Upper lobe of right lung (tissue), 1 donor: ENCODE measurements at places on chromosomes 6 and 20. TPM values are rescaled to one million over a fixed set of nuclear protein-coding genes. Genes with fewer than 3 reads are reported as not detected.

Gene FAXC
- 5.4 TPM for total RNA-seq

Gene UST
- 11.8 TPM for total RNA-seq

Gene GID8
- 27.4 TPM for total RNA-seq

GRCh38 chr6:125524356-125524755, 222.6 kb upstream of the HDDC2 start:
- no peaks in the 10 kb centered on the region for H3K4me1 ChIP-seq
- peaks cover 9% of the 10 kb centered on the region for H3K27me3 ChIP-seq
- DNase-seq = no peak
- no peak overlapping the region for H3K27ac ChIP-seq
- no peaks in the 10 kb centered on the region for H3K36me3 ChIP-seq

- peaks cover 40% of the 10 kb centered on the region for H3K36me3 ChIP-seq
- no peaks in the 10 kb centered on the region for H3K4me1 ChIP-seq
- H3K4me3 ChIP-seq = no peak overlapping the region
- H3K27ac ChIP-seq = no peak overlapping the region
- no peaks in the 10 kb centered on the region for H3K27me3 ChIP-seq
Observed at GRCh38 chr20:8000796-8001195, 18.8 kb downstream of the TMX4 start.

DNA sequence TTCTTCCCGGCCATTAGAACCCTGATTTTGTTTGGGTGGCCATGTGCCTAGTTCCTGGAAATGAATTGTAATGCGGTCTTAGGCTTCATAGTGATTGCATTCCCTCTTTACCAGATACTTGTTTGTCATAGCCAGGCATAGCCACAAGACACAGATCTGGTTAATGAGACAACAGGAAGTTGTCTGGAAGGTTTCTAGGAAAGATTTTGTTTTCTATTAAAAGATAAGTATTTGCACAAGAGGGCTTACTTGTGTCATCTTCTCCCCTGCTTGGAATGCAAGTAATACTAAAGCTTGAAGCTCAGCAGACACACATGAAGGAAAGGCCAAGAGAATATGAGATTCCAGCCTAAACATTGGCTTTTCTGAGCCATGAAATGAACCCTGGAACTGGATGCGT, 12.9 kb downstream of the FARS2 start:
- no peak overlapping the region for H3K27ac ChIP-seq
- H3K4me3 ChIP-seq = no peak overlapping the region
- H3K4me1 ChIP-seq = no peaks in the 10 kb centered on the region
- no peaks in the 10 kb centered on the region for H3K36me3 ChIP-seq

DNA sequence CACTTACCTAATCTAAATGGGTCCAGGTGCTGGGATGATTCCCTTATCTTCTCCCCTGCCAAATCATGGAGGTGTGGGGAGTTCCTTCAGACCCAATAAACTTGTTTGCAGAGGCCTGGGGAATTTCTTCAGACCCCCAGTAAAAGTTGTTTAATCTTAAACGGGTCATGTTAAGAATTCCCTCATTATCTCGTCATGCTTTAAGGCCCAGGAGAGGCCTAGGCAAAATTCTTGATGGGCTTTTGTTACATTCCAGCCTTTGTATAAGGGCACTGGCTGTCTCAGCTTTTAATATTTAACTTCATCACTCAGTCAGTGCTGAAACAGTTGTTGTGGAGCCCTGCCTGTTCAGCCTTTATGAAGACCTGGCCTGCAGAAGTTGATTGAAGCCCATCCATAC, 11.0 kb upstream of the SLC35B3 start:
- H3K36me3 ChIP-seq = no peaks in the 10 kb centered on the region
- H3K4me3 ChIP-seq = no peak overlapping the region
- H3K4me1 ChIP-seq = no peaks in the 10 kb centered on the region
- H3K27ac ChIP-seq = no peak overlapping the region

DNA sequence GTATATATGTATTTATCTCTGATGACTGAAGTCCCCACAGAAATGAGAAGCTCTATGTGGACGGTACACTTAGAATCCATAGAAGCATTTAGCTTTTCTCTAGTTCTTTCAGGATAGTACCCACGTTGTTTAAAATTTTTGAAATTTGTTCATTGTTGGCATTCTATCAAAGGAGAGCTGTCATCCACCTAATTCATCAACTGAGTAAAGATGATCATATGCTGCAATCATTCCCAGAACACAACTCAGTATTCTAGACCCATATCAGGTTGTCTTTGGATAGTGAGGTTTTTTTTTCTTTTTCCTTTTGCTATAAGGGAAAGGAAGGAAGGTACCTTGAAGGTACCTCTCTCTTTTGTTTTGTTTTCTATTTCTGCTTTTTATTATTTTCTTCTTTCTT, 9.3 kb downstream of the SERAC1 start:
- no peak overlapping the region for H3K4me3 ChIP-seq
- H3K36me3 ChIP-seq = no peaks in the 10 kb centered on the region
- DNase-seq = no peak
- H3K4me1 ChIP-seq = no peaks in the 10 kb centered on the region
- no peak overlapping the region for H3K27ac ChIP-seq
- H3K27me3 ChIP-seq = no peaks in the 10 kb centered on the region

DNA sequence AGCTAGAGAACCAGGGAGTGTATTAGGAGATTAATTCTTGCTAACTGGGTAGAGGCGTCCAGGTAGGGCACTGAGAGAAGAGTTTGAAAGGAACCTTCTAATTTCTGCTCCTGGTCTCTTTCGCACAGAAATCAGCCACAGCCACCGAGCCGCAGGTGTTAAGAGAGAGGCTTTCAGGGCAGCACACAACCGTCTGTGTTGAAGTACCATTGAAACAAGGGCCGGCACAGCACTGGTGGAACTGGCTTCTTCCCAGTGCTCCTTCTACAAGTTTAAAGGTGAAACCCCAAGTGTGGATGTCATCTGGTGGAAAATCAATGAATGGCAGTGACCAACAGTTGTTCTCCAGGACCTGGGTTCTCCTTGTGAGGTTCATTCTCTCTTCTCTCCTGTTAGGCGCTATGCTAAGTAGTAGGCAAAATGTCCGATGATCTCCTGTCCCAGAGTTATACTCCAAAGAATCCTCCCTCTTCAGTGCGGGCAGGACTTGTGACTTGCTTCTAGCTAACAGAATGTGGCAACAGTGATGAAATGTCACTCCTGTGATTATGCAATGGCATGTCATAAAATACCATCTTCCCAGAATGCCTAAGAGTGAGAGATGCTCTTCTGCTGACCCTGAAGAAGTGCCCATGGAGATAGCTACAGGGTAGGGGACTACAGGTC, 15.0 kb upstream of the RIN2 start:
- no peak overlapping the region for H3K4me3 ChIP-seq
- H3K4me1 ChIP-seq = no peaks in the 10 kb centered on the region
- no peaks in the 10 kb centered on the region for H3K36me3 ChIP-seq
